ENCODE measurements at places on chromosomes 2 and 18.

DNA sequence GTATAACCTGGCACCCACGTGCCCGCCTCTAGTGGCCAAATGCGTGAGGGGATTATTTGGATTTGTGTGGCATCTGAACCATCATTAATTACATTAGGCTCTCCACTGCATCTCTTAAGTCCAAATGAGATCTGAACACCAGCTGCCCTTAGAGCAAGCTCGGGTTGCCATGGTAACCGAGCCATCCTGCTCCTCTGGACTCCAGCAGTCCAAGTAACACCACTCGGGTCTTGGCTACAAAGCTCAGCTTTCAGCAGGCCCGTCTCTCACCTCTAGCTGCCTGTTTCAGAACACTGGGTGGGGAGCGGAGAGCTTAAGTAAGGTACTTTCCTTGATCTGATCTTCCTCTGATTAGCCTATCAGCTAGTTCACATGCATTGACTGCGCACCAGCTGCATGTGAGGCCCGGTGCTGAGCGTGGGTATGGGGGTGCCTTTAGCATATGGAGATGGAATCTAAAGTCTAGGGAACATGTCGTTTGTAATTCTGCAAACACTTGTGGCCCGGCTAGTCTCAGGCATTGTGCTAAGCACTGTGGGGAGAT is 14.1 kb upstream of the CYS1 start:
- DNase-seq: no peak

GRCh38 chr2:102282678-102283091 is 28.7 kb upstream of the IL1RL1 start:
- no peak for DNase-seq

GRCh38 chr2:178250429-178250828 is 56.1 kb downstream of the OSBPL6 start:
- no peak for DNase-seq

DNA sequence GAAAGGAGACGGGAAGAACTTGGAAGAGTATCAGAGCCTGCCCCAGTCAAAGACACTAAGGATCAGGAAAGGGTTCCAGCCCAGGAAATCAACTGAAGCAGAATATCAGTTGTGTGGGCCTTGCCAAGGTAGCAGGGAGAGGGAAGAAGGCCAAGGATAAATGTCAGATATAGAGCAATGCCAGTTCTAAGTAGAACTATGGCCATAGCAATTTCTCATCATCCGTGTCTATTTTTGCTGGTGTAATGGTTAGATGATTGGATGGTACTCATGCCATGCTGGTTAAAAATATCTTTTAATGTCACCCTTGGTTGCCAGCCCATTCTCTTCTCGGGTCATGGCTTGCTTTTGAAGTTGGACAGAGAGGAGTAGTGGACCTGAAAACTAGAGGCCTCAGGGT is 41.9 kb downstream of the MAIP1 start:
- no peak for DNase-seq

Measured in epithelial cell of proximal tubule (primary cell).